Urinary bladder (tissue), 4 donors: ENCODE measurements at places on chromosomes 4 and X.

DNA sequence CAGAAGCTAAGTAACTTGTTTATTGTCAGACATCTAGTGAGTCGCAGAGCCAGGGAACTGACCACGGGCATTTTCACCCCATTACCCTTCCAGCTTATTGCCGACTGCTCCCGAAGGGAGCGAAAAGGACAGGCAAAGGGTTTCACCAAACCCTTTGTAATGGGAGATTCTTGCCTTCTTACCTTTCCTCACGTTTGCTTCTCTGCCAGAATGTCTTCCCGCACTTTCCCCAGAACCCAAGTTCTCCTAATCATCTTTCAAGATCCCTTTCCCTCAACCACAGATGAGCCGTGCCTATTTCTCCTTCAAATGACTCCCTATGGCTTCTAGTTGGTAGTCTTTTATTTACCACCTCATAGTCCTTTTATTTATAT lies 520 bp upstream of the SRP72 start:
- no peak for DNase-seq

DNA sequence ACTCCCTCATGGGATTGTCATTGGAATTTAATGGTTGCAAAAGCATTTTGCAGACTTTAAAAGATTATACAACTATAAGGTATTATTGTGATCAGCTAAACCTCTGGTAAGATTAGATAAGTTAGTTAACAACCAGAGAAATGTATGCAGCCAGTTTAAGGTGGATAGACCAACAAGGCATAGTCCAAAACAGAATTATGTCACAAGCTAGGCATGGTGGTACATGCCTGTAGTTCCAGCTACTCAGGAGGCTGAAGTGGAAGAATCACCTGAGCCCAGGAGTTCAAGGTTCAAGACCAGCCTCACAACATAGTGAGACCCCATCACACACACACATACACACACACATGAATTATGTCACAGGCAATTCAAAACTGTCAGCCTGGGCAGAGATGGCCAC lies 54.7 kb upstream of the KLHL13 start:
- DNase-seq, result no peak

DNA sequence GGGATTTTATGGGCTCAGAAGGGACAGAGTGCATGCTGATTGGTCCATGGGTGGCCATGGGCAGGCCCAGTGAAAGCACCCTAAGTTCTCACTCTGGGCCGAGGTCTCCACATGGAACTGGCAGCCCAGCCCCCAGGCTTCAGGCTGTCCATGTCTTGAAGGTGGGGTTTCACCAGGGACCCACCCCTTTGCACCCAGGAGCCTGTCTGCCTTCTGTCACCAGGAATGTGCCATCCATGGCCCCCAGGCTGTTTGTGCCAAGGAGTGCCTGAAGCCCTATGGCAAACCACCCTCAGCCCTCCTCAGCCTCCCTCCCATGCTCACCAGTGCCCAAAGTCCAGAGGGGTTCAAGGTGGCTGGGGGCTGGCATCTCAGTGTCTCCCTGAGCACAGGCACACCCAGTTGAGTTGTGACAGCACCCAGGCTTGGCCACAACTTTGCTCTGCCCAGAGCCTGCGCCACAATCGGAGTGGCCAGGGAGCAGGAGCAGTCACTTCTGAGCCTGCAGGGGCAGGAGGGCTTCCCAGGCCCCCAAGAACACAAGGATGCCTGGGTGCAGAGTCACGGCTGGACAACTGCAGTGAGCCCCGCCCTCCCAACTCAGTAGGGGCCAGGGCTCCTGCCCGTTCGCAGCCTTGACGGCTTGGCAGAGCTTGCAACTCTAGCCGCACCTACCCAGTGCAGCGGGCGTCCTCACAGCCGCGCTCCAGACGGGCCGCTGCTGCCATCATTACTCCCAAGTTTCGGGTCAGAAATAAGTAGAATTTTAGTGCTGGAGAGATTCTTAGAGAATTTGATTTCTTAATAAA lies 185.3 kb upstream of the NUDT6 start:
- DNase-seq, result no peak

GRCh38 chrX:130347321-130347720 lies 7.6 kb downstream of the SLC25A14 start:
- no peak for DNase-seq

DNA sequence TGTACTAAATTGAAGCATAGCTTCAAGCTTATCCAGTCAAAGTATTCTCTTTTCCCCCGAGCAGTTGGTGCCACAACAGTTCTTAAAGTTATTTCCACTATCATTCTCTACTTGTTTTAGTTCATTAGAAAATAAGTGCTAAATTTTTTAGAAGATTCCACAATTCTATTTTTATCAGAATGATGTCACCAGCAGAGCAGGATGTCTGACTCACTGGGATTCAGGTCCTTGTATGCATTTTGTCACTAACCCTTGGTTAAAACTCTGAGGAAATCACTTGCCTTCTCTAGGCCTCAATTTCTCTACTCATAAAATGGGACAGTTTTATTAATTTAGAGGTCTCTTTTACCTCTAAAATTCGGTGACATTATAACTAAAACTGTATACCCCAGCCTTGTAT lies 3.4 kb downstream of the DDX53 start:
- DNase-seq, result no peak

- no peak for DNase-seq
Observed at GRCh38 chr4:825063-825970, 612 bp downstream of the CPLX1 start.

DNA sequence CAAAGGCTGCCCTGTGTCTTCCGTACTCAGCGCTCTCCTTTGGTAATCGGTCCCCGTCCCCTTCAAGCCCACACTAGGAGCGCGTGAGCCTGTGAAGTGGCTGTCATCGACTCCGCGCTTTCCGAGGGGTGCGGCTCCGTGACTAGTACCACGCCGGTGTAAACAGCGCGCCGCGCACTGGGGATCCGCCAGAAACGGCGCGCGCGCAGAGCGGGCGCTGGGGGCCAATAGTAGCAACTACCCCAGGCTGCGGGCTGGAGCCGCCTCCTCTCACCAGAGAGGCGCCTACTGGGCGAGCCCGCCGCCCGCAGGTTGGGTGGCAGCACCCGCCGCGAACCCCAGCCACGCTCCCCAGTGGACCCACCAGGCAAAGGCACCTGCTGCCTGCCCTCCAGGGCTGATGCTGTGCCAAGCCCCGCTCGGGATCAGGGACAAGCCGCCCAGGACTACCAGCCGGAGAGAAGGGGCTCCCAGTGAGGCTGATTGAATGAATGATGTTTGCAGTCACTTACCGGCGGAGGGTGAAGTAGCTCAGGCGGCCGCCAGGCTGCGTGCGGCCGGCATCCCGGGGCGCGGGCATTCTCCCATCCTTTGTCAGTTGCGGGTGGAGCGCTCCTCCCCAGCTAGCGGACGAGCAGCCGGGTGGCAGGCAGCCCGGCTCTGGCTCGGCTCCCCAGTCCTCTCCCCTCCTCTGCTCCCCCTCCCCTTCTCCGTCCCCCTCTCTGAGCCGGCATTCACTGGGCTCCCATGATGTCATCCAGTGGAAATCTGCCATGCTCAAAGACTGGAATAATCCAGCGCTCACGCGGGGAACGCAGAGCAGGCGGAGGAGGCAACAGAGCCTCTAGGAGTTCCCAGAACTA lies 370.3 kb upstream of the SMIM31 start:
- peak; percentile 86 for DNase-seq

- no peak for DNase-seq
Observed at GRCh38 chr4:85808864-85809263, 333.9 kb downstream of the ARHGAP24 start.

DNA sequence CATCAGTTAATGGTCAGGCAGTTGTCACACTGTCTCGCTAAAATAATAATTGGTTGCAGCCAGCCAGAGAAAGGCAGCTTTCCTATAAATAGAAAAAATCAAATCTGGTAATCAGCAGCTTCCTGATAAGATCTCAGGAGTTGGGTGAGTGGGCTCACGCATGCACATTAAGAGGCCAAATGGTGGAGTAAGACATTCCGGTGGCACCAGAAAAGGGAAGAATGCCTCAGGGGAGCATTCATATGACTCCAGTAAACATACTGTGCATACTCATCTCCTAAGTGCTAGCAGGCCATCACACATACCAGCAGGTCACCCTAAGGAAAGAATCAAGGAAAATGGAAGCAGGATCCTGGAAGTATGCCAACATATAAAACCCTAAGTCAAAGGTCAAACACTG lies 40.1 kb downstream of the UGT2B15 start:
- DNase-seq, result no peak

DNA sequence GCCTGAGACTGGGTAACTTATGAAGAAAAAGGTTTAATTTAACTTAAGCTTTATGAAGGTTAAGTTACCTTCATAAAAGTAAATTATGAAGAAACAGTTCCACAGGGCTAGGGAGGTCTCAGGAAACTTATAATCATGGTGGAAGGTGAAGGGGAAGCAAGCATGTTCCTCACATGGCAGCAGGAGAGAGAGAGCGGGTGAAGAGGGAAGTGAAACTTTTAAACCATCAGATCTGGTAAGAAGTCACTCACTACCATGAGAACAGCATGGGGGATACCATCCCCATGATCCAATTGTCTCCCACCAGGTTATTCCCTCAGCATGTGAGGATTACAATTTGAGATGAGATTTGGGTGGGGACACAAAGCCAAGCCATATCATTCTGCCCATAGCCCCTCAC lies 944.7 kb upstream of the NDST4 start:
- DNase-seq, result no peak

DNA sequence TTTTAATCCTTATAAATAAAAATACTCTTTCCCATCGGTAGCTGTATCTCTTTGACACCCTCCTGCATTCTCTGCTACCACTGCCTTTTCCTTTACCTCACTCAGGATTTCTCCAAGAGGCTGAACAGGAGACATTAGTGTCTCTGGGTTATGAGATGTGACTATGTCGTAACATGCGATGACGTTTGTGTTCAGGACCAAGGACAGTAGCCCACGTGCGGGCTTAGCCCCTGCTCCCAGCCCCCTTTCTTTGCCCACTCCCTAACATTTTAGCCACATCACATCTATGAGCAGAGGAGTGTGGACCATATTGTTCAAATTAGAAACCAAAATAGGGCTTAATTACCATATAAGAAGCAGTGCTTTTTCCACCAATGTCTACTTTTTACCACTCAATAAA lies 369.3 kb downstream of the FBXW7 start:
- DNase-seq, result no peak

DNA sequence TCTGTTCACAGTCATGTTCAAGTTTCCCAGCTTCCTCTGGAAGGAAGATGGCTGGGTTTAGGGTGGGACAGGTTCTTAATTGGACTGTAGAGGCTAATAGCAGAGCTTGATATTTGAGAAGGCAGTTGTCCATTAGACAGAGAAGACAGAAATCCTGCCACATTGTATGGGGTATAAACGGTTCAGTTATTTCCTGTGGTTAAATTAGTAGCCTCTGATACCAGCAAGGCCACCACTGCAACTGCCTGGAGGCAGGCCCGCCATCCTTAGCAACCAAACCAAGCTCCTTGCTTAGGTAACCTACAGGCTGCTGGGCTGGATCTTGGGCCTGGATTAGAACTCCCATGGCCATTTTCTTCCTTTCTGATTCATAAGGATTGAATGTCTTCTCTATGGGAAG lies 1367.0 kb downstream of the PCDH7 start:
- DNase-seq, result no peak

DNA sequence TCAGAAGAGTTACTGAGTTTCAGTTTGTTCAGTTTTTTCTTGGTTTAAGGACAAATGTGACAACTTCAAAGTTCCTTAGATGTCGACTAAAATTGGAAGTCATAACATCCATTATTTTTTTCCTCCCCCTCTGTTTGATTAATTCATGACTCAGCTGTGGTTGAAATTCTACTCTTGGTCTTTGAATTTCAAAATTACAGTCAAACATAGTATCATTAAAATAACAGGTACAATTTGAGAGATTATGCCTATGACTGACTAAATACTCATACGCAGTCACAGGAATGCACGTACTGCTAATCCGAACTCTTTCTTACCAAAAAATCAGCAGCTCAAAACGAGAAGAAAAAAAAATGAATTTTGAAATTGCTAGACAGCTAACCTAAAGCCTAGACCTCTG lies 1434.8 kb downstream of the RAPGEF2 start:
- no peak for DNase-seq

DNA sequence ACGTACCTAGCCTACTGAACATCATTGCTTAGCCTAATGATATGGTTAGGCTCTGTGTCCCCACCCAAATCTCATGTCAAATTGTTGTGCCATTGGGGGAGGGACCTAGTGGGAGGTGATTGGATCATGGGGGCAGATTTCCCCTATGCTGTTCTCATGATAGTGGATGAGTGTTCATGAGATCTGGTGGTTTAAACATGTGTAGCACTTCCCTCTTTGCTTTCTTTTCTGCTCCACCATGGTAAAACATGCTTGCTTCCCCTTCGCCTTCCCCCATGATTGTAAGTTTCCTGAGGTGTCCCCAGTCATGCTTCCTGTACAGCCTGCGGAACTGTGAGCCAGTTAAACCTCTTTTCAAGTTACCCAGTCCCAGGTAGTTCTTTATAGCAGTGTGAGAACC lies 102.6 kb downstream of the RAPGEF2 start:
- no peak for DNase-seq

- no peak for DNase-seq
Observed at GRCh38 chrX:4762196-4762595, 1048.7 kb upstream of the PRKX start.

DNA sequence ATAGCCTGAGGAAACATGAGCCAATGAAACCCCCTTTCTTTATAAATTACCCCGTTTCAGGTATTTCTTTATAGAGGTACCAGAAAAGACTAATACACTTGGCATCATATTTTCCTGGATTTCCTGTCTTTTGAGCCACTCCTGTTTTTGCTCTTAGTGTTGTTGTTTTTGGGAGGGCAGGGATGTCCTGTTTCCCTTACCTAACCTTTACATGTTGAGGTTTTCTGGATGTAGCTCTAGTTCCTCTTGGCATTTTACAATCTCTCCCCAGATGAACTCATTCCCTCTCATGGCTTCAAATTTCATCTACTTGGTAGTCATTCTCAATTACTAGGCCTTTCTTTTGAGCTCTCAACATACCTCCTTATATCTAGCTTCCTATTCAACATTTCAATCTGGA lies 104.1 kb upstream of the MAB21L2 start:
- DNase-seq, result no peak

DNA sequence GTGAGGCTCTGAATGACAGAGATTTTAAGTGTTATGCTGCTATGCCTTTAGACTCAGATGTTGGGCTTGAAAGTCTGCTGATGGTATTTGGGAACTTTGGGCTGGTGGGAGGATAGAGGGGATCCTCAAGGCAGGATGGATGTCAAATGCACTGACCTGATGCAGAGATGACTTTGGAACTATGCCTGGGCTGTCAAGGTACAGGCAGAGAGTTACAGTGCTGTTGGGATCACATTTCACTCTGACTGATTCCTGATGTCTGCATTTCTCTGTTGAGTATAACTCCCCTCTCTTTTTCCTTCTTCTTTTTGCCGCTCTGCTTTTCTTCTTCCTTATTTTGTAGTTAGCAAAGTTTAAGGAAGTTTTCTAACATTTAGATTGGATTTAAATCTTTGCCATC lies 271.8 kb upstream of the ARX start:
- no peak for DNase-seq

GRCh38 chrX:43958529-43958928 lies 14.7 kb downstream of the NDP start:
- peak; percentile 57 for DNase-seq

- DNase-seq, result no peak
Observed at GRCh38 chrX:65644621-65645289, 22.7 kb upstream of the MSN start.

- DNase-seq, result no peak
Observed at GRCh38 chr4:184392748-184393559, 81.4 kb downstream of the IRF2 start.
